ENCODE measurements at places on chromosomes 7 and 10.

GRCh38 chr7:1676550-1677078 is 6.5 kb downstream of the ELFN1 start:
- no peak for DNase-seq

- DNase-seq = no peak
Measured at GRCh38 chr7:65475040-65475726, 101.5 kb downstream of the ZNF92 start.

- no peak for DNase-seq
Measured at GRCh38 chr10:18610517-18610916, 40.9 kb downstream of the NSUN6 start.

- DNase-seq = no peak
Measured at GRCh38 chr7:111654343-111654742, 92.1 kb upstream of the IMMP2L start.

DNA sequence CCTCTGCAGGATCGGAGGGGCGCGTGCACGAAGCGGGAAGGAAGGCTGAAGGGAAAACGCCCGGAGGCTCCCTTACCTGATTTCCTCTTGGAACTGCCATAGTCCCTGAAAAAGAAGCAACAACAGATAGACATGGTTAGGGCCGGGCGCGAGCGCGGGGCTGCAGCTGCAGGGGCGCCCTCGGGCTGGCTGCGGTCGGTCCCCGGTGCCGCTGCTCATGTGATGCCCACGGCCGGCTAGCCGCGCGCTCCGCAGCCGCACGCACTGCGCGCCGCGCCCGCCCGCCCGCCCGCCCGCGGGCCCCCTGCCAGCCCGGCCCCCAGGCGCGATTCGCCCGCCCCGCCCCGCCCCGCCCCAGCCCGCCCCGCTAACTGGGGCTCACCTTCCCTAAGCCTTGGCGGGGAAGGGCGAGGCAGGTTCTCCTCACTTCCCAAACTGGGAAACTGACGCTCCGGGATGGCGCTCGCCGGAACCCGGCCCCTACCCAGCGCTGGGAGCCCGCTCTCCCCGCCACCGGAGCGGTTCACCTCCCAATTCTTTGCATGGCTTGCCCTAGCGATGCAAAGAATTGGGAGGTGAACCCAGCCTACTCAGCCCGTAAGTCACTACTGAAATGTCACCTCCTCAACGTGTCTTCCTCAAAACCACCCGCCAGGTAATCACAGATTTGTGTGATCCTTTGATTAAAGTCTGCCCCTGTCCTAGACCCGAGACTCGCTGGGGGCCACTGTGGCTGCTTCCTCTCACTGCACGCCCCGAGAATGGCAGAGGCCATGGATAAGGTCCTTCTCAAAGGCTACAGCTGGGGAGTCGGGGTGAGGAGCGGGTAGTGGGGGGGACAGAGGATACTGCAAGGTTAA is 162.2 kb downstream of the SH3PXD2A start:
- DNase-seq = no peak

DNA sequence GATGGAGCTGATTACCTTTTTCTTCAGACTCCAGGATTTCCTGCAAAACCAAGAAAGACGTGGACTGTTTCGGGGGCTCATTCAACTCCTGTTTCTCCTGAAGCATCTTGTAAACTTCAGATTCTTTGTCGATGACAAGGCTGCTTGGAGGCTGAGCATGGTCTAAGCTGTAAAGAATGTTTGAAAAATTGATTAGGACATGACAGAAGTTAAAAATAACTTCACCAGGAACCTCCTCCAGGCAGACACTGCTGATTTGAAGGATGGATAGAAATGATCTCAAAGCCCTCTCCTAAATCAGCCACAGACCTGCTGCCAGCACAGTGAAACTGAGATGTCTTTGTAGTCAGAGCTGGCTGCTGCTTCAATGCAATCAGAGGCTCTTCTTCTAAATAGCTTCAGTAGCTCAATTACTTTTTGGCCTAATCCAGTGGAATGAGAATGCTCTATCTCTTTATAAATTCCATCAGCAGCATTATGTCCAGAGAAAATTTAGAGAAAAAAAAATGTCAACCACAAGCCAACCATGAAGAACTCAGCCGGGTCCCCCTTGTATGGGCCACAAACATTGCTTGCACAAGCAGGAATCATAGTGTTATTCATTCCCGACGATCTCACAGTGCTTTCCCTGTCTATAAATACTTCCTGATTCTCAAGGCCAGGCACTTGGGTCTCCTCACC is 43.5 kb downstream of the PDLIM1 start:
- DNase-seq = no peak

DNA sequence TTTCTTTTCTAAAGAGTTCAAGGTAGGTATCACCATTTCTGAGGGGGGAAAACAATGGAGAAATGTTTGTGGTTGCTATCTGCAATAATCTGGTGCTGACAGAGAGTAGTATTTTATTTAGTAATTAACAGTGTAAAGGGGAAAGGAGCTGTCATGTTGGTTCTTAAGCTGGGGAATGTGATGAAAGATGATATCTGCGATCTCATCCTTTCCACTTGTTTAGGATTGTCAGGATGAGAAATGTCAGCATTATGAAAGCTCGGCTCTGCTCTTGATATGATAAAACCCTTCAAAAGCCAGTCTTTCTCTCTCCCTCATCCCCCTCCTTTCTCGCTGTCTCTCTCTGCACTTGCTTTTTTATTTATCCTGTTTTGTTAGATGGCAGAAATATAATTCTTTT is 106.1 kb downstream of the POU6F2 start:
- no peak for DNase-seq

GRCh38 chr7:106613848-106614560 is 47.0 kb downstream of the CCDC71L start:
- DNase-seq = no peak

GRCh38 chr10:19848226-19848985 is 32.2 kb downstream of the PLXDC2 start:
- DNase-seq = no peak

- DNase-seq = no peak
Measured at GRCh38 chr7:95609277-95609971, 13.1 kb upstream of the PDK4 start.

DNA sequence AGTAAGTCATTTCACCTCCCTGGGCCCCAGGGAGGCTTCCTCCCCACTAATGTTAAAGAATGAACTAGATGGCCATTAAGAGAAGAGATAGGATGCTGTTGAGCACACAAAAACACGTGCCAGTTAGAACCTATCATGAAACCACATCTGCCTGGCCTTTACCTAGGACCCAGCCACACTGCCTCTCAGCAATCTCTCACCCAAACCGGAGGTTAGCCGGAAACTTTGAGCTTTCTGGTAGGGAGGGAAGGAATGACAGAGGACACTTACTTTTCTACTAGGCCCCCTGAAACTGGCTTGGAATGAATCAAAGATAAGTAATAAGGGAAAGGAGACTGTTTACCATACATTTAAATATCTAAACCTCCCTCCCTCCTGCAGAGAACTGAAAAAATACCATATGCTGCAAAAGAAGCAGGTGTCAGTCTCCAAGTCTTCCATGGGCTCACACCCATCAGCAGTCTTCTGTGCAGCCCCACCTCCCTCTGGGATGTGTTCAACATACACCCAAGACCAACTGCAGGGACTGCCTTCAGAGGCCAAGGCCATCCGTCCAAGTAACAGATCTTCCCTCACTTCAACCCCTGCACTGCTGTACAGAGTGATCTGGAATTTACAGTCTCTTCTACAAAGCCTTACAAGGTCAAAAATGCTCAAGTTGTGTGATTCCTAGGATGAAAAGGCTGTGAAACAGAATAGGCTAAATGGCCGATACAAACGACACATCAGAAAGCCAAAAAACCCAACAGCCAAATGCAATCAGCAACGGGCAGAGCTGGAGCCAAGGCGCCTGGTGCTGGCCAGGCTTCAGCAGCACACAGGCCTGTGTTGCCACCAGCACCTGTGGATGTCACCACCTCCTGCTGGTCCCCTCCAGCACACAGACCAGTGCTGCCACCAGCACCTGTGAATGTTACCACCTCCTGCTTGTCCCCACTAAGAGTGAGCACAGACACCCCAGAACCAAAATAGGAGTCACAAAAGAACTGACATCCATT is 42.4 kb downstream of the SORBS1 start:
- no peak for DNase-seq

GRCh38 chr10:98363220-98363619 is 51.8 kb downstream of the PYROXD2 start:
- DNase-seq = no peak

DNA sequence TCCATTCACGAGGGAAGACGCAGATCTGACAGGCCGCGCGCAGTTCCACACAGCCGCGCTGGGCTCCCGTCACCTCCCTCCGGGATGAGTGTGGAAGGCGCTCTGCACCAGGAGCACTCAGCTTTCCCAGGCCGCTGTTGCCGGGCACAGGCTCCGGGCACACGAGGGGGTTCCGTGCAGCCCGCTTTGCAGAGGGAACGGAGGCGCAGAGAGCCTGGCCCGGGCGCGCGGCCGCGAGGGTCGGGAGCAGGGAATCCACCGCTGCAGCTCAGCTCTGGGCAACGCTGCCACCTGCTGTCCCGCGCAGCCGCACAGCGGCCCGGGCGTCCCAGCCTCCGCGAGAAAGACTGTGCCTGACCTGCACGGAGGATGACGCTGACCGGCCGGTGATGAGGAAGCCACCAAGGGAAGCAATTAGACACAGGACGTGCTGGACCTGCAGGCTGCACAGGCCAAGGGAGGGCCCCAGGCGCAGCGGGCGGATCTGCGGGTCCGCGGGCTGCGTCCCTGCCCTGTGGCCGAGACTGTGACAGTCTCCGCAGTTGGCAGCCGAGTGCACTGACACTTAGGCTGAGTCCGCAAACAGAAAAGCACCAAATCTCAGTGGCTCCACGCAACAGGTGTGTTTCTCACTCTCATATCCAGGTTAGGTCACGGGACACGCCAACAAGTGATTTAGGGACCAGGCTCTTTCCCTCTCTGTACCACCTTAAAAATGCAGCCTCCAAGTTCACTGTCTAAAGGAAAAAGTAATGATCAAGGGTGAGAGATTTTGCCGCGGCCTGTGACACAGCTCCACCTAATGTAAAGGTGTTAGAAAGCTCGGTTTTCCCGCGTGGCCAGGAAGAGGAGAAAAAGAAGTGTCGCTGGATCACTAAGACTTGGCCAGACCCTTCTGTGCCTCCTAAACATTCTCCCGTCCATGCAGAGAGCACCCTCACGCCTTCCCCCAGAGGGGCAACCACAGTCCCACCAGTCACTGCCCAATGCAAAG is 94.5 kb downstream of the SEC61G start:
- no peak for DNase-seq

DNA sequence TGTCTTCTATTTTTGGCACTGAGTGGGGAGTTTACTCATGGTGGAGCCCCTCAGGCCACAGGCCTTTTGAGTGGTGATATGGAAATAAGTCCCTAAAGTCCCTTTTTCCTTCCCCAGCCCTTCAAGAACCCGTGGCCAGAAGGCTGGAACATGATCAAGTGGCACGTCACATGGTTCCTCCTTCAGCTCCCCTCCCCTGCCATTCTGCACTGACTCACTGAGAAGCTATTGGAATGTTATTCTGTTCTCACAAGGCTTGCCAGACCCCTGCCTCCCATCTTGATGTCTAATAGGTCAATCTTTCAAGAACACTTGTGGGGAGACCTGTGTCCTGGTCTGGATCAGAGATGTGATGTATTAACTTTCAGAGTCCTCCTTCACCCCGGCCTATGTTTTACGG is 279.8 kb downstream of the SEC23IP start:
- DNase-seq = no peak

DNA sequence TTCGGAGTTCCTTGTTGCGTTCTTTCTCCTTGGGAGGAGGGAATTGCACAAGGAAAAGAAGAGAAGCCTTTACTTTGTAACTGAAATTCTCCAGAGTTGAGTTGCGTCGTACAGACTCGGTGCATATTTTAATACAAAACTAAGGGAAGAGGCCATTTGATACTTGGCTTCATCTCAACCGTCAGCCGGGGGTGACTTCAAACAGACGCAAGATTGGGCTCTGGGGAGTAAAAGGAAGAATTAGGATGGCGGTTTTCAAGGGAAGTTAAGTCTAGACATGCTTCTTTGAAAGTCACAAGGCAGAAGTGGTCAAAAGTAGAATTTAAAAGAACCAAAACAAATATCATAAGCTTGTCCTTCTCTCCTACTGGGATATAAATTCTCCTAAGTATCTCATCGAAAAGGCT is 1.6 kb downstream of the PRR15 start:
- no peak for DNase-seq

GRCh38 chr10:34729619-34730018 is 85.5 kb downstream of the PARD3 start:
- no peak for DNase-seq

DNA sequence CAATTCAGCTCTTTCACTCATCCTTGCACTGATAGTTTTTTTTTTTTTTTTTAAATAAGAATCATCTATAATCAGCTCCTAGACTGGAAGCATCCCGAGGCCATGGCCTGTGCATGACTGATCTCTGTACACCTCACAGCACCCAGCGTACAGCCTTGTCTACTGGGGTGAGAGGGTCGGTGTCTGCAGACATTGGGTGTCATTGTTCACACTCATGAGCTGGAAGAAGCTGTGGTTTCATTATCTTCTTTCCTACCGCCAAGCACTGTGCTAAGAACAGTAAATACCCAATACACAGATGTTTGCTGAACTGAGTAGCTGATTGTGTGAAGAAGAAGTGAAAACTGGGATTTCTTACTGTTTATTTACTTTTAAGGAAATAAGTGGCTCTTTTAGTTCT is 123.6 kb downstream of the CLEC2L start:
- no peak for DNase-seq

GRCh38 chr7:85750454-85750949 is 563.6 kb upstream of the SEMA3D start:
- no peak for DNase-seq

DNA sequence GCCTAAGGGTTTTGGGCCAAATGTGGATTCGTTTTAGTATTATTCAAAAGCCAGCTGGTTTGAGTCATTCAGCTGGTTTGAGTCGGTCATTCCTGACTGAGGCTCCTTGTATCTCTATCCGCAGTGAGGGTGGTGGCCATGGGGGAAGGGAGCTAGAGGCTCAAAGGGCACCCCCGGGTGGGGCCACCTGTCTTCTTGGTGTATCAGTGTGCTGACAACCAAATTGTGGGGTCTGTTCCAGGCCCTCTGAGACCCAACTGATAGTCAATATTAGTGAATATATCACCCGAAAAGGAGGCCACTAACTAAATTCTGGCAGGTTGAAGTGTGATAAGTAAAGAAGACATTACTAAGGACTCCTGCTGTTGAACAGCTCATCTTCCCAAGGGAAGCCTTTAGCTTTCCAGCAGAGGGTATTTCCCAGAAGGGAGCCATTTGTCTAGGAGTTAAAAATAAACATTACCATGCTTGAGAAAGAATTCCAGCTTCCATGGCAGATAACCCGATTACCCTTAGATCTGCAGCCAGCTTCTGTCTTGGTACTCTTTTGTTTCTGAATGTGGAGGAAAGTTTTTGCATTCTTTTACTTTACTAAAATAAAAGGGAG is 29.9 kb upstream of the DDX50 start:
- no peak for DNase-seq

DNA sequence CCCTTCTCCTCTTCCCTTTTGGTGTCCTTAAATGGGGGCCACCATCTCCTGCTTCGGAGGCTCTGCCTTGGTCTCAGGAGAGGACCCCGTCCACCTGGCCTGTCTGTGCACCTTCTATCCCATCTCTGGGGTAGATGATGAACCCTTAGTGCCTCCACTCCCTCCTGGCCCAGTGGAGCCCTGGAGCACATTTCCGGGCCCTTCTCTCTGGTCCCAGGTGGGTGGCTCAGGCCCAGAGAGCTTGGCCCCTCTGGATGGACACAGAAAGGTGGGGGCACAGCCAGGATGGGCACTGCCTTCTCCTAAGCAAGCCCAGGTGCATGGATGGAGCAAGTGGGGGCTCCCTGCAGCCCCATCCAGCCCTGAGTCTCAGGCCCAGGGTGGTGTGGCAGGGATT is 121.4 kb upstream of the RET start:
- DNase-seq = no peak

All from stimulated activated CD8-positive, alpha-beta memory T cell treated with anti-CD3 and anti-CD28 coated beads, Interleukin-4, amount 100 ng/mL, for 1 hour (primary cell).